GM12865 (cell line): ENCODE measurements at places on chromosomes 6 and 20.

DNA sequence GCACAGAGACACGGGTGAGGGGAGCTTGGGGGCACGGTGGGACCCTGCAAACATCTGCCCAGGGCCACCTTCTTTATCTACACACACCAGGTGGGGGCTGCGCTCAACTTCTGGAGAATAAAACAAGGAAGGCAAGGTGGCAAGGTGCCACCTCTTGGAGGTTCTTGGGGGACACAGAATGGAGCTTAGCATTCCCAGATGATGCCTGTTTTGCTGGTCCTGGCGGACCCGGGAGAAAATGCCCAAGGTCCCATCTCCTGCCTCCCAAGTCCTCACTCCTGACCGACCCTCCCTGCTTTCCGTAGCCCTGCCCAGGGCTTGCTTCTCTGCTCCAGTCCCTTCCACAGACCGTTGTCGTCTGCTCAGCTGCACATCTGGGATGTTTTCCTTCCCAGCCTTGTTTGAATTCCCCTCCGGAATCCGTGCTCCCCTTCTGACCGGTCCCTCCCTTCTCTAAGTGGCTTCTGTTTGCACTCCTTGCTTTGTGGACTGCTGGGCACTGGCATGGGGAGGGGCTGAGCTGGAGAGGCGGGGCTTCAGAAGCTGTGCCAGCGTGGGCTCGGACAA is 13.1 kb downstream of the ITPR3 start:
- DNase-seq = no peak

GRCh38 chr6:118086159-118086558 is 179.1 kb downstream of the SLC35F1 start:
- DNase-seq = no peak

GRCh38 chr6:89297695-89298351 is 17.3 kb downstream of the GABRR2 start:
- DNase-seq = peak; percentile 94

DNA sequence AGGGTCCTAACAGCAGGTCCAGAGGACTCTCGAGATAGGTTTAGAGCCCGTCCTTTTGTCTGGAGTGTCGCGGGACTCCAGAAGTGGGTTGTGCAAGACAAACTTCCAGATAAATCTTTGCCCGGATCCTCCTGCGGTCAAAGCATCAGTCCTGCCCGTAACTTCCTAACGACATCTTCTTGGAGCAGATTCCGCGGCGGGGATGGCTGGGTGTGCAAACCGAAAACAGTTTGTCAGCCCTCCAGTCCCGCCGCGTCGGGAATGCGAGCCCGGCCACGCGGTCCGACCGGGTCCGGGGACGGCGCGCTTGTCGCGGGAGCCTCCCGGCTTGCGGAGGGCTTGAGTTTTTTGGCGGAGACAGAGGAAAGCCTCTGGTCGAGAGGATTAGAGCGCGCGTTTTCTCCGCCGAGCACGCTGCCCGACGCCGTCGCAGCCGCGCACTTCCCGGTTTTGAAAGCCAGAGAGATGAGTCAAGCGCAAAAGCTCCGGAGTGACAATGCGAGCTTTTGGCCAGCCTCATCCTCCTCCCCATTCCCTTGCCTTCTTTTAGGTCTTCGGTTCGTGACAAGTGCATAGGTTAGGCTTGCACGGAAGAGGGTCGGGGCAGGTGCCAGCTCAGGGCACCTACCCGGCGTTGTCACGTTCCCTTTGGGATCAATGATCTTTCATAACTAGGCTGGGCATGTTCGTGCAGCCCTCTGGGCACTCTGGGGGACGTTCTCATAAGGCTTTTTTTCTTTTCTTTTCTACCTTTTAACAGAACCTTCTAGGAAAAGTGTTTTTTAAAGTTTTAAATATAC is 91.3 kb upstream of the PRDM1 start:
- DNase-seq = peak; percentile 57
